Left lobe of liver (tissue), 2 donors: ENCODE measurements at places on chromosomes 16 and 17. TPM values are rescaled to one million over a fixed set of nuclear protein-coding genes. Genes with fewer than 3 reads are reported as not detected.

The KRT39 gene
- total RNA-seq: not detected

The RPL23 gene
- 371 TPM for total RNA-seq

The SP6 gene
- 0.08 TPM for total RNA-seq

The ST6GALNAC1 gene
- total RNA-seq: 0.75 TPM

The CDH13 gene
- total RNA-seq: 0.18 TPM

The EVPL gene
- total RNA-seq: 0.53 TPM

The IRX3 gene
- total RNA-seq: 1.4 TPM

The NME1 gene
- total RNA-seq: 51.9 TPM

The ARHGAP23 gene
- total RNA-seq: 3.3 TPM

The ST6GALNAC2 gene
- 4.0 TPM for total RNA-seq

The ARHGAP27 gene
- total RNA-seq: 6.5 TPM

DNA sequence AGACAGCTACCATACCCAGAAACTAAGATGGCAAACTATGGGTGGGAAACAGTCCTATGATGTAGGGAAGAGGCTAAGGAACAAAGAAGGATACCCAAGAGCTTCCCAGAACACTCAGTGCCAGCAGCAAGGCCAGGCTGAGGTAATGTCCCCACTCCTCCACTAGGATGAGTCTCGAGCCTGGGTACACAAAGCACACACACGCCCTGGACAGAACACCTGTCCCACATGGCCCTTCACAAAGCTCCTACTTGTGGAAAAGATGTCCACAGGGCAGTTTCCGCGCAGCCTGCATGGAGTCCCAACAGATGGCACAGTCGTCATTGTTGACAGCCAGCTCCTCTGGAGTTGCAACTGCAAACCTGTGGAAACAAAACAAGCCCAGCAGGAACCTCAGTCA is 23.9 kb downstream of the AMFR start:
- DNase-seq: no peak

- no peak for DNase-seq
These were observed 27.1 kb upstream of the MTSS2 start for GRCh38 chr16:70712942-70713341.

GRCh38 chr17:17942846-17943245 is 29.4 kb downstream of the TOM1L2 start:
- DNase-seq: no peak

- DNase-seq: no peak
These were observed 9.5 kb downstream of the PNMT start for GRCh38 chr17:39677542-39678339.

DNA sequence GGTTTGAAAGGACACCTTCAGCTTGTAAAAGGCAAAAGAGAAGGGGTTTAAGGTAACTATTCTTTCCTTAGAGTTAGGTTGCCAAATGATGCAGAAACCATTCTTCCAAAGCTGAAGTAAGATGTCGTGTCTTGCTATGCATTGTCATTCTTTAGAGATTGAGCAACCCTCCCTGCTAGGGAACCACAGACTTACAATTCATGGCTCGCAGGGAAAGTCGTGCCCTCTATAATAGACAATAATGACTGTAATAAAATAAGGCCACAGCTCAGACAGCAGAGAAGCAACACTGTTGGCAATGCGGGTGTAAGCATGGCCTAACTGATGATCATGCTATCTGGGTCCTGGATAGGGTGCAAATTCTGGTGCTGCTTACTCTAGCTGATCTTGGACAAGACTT is 129.6 kb upstream of the CDH13 start:
- no peak for DNase-seq

DNA sequence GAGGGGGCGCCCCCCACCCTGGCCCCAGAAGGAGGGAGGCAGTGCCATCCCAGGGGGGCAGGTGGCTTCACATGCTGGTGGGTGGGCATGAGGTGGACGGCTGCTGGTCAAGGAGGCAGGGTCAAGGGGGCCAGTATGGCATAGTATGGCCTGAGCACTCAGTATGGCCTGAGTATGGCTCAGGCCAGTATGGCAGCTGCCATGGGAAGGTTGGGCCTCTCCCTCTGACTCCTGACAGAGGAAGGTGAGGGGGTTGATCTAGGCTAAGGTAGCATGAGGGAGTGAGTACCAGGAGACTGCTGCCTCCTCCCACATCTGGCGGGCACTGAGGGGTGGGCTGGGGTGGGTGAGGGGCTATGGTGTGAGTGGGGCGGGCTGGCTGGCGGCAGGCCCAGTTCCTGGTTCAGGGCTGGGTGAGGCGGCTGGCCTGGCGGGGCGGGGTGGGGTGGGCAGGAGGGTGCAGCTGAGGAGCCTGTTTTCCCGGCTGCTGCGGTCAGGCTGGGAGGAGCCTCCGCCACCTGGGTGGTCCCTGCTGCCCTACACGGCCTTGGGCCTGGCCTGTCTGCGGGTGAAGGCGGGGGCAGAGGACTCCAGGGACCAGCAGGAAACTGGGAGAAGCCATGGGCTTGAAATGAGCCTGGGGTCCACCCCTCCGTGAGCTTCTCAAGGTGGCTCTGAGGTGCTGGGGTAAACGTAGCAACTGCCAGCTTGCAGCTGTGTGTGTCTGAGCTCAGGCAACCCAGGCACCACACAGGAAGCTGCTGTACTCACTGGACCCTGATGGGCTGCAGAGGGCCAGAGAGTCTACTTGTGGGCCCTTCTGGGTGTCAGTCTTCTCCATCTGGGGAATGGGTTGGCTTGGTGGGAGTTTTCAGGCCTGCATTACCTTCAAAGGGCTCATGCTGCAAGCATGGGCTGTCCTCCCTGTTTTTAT is 57.0 kb downstream of the RAI1 start:
- no peak for DNase-seq

DNA sequence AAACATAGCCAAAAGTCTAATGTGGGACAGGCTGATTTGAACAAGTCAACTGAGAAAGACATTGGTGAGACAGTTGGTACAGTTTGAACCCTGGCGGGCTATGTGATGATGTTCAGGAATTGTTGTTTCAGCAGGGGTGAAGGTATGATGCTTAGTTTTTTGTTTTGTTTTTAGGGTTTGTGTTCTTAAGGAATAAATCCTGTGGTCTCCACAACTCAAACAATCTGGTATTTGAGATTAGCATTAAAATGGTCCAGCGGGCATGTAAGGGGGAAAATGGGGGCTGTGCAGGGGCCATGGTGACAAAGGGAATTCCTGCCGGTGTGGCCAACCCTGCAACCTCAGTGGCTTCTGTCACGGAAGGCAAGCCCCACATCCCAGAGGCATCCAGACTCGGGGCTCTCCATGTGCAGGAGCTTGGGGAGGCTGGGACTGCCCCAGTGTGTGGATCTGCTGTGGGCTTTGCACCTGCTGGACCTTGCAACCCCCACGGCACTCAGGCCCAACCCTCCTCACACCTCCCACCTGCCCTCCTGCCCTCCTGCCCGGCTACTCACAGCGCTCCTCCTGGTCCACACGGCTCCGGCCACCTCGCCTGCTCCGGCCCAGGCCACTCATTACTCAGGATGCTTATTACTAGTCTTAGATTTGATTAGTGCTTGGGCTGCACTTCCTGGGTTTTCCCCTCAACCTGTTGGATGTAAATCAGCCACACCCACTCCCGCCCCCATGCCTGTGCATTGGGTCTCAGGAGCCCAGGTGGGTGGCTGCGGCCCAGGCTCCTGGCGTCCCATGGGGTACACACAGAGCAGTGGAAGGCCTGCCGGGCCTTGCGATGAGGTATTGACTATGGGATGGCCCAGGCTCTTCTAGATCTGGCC is at the start of gene TNFRSF13B:
Gene TNFRSF13B (minus strand): TSS at position 661 of the 881 bp plus-strand sequence. CDS start 43 bp downstream, at position 618.
- DNase-seq: no peak

DNA sequence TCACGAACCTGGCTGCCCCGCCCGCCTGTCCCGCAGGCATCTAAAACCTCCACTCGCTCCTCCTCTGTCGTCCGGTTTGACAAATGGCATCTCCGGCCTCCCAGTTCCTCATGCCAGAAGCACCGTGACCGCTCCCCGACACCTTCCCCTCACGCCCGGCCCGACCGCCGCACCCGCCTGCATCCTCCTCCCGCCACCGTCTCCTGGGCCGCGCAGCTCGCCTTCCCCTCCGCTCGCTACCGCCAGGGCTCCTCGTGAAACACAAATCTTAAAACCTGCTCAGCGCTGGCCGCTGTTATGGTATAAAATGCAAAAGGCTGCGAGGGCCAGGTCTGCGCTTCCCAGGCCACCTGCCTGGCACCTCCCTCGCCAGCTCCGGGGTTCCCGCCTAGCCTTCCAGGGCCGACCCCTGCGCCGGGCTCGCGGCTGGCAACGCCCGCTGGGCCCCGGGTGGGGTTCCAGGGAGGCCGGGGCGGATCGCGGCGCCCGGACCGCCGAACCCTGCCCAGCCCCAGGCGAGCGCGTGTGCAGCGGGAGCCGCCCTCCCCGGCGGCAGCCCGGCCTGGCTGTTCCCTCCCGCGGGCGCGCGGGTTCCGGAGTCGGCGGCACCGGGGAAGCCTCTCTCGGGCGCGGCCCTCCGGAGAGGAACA is 488 bp downstream of the SPSB3 start:
- no peak for DNase-seq

DNA sequence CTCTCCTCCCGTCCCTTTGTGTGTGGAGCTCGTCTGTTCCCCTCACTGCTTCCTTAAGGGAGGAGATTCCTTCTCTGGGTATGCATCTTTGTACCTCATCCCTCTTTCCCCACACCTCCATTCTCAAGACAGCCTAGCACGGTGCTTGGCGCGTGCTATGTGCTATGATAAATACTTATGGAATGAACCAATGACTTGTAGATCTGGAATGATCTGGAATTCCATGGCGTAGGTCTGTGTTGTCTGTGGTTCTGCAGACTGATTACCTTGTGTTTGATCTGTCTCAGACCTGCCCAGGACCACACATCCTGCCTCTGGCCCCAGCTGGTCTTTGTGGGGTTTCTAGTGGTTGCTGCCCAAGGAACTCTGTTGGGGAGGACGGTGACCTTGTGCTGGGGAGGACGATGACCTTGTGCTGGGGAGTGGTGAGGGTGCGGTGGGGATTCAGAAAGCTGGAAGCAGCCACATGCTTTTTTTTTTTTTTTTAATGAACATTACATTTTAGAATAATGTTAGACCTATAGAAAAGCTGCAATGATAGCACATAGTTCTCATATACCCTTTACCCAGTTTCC is 33.5 kb upstream of the ETV4 start:
- no peak for DNase-seq

- no peak for DNase-seq
These were observed 57.2 kb upstream of the CACNG5 start for GRCh38 chr17:66777689-66778225.

GRCh38 chr17:45425125-45425983 is 7.3 kb downstream of the ARHGAP27 start:
- DNase-seq: no peak

DNA sequence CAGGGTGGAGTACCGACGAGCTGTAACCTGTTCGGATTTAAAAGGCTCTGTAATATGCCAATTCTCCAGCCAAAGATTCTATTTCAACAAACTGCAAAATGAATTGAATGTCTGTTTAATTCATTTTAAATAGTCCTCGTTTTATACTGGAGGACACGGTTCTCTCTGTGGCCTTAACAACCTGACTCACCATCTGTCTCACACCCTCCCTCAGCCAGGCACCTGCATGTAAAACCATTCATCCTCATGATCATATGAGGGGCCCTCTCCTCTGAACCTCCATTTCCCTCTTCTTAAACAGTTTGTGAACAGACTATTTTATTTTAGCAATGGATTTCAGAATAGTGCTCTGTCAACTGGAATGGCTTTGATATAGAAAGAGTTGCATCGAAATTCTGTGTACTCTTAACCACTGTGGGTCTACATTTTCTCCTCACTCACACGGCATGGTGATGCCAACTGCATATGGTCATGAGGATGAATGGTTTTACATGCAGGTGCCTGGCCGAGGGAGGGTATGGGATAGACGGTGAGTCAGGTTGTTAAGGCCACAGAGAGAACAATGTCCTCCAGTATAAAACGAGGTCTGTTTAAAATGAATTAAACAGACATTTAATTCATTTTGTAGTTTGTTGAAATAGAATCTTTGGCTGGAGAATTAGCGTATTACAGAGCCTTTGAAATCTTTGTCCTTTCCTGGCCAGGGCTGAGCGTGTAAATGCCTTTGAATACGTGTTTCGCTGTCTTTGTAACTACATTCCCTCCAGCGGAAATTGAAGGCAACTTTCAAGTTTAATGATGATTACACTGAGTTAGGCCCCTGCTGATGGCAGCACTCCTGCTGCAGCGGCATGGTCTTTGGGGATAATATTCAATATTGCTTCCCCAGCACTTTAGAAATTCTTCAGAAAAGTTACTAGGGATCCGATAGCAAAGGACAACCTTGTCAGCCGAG is 329.6 kb downstream of the SNX29 start:
- DNase-seq: no peak

GRCh38 chr16:86576591-86577313 is 1.6 kb upstream of the FOXL1 start:
- no peak for DNase-seq

DNA sequence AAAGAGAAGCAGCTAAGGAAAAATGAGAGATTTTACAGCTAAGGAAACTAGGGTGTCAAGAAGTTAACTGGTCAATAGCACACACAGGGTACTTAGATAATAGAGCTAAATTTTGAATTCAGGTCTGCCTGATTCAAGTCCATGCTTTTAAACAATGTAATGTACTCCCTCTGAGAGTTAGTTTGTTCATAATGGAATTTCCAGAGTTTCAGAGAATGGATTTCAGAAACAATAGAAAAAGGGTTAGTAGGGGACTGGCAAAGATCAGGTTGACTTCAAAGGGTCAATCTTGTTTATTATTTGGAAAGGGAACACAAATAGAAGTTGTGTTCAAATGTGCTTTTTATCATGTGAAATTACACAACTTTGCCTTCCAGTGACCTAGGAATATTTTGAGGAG is 17.9 kb downstream of the NSRP1 start:
- no peak for DNase-seq

DNA sequence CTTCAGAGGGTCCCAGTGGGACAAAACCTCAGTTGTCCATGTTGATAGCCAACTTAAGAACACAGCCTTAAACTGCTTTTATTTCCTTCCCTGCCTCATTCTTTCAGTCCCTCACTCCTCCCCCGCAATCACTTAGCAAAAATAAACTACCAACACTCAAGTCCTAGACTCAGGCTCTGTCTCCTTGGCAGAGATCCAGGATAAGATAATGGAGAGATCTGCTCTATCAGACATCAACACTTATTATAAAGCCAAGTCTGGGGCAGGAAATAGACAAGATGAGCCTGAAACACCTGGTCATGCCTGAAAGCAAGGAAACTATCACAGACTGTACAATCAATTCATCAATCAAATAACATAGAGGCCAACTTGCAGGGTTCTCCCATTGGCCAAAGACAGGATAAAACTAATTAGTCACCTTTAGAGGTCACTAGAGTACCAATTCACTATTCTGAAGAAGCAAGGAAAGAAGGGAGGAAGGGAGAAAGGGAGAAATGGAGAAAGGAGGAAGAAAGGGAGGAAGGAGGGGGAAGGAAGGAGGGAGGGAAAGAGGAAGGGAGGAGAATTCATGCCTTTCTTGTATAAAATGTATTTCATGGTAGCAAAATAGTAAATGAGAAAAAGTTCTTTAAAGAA is 15.7 kb downstream of the HYDIN start:
- DNase-seq: no peak

DNA sequence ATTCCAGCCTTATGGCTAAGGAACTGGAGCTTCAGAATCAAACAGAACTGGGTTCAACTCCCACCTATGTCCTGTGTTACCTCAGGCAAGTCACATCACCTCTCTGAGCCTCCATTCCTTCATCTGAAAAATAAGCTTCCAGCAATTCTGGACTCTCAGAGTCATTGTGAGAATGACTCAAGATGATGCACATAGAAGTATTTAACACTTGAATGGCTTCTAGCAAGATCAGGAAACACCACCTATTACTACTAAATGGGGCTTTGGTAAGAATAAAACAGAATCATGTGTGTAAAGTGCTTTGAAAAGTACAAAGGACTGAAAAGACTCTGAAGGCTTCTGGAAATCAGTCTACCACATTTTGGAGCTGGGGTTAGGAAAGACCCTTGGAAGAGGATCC is 30.8 kb upstream of the CALB2 start:
- no peak for DNase-seq
